Activated T-cell treated with anti-CD3 and anti-CD28 coated beads for 1 hour (primary cell): ENCODE measurements at places on chromosomes 3 and 15.
A peak's percentile ranks its signal among the peaks of the same experiment; 100 is the strongest.

DNA sequence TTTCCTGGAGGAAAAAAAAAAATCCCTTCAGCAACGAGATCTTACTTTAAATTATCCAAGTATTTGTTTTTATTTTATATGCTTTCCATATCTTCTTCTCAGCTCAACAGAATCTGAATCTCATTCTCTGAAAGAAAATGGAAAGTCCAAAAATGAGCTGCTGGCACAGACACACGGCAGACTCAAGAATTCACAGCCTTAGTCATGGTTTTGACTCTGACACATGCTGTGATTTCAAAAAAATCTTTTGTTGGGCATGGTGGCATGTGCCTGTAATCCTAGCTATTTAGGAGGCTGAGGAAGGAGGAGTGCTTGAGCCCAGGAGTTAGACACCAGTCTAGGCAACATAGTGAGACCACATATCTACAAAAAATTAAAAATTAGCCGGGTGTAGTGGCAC lies 565.0 kb downstream of the MAGI1 start:
- no peak for DNase-seq

DNA sequence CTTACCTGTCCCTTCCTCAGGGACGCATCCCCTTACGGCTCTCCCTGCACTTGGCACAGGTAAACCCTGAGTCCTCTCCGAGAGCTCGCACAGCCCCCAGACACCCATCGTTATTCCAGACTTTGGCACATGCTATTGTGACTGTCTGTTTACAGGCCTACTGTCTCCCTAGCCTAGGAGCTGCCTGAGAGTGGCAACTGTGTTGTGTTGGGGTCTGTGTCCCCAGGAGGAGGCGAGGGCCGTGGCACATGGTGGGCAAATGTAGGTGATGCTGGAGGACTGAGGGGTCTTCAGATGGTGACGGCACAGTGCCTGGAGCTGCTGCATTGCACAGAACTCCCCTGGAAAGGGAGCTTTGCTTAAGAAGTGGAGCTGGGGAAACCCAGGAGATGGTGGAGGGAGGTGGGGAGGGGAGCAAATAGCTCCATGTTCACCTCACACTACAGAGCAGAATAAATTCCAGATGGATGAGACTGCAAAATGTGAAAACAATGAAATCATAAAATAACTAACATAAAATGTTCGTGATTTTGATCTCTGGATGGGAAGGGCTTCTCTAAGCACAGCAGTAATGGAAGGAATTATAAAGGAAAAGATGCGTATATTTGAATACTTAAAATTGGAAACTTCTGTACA lies 96.5 kb downstream of the SMAD6 start:
- no peak for DNase-seq

DNA sequence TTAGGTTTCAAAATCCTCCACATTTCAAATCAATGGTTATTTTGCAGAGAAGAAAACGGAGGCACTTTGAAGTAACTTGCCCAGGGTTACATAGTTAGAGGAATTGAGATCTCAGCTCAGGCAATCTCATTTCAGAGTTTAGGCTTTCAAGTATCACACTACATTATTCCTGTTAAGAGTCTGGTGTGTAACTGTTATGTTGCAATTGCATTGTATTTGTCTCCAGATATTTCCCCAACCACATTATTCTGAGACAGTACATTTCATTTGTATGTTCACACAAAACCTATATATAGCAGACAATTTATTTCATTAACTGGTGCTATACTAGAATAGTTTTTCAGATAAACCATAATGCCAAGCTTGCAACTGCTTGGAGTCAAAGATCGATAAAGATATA lies 154.2 kb upstream of the TSPAN3 start:
- no peak for DNase-seq

- DNase-seq, result no peak
Observed at GRCh38 chr3:114660124-114660523, 366.3 kb downstream of the TIGIT start.

- peak; percentile 53 for DNase-seq
Observed at GRCh38 chr3:128969993-128970739, 23.7 kb downstream of the CFAP92 start.

GRCh38 chr15:78317145-78317836 lies 17.9 kb upstream of the SKIC8 start:
- DNase-seq, result no peak

GRCh38 chr15:68679161-68679560 lies 100.4 kb downstream of the CORO2B start:
- DNase-seq, result no peak

GRCh38 chr3:31550452-31551251 lies 17.9 kb downstream of the STT3B start:
- DNase-seq, result no peak

- DNase-seq, result no peak
Observed at GRCh38 chr3:54079730-54080325, 42.5 kb upstream of the CACNA2D3 start.

DNA sequence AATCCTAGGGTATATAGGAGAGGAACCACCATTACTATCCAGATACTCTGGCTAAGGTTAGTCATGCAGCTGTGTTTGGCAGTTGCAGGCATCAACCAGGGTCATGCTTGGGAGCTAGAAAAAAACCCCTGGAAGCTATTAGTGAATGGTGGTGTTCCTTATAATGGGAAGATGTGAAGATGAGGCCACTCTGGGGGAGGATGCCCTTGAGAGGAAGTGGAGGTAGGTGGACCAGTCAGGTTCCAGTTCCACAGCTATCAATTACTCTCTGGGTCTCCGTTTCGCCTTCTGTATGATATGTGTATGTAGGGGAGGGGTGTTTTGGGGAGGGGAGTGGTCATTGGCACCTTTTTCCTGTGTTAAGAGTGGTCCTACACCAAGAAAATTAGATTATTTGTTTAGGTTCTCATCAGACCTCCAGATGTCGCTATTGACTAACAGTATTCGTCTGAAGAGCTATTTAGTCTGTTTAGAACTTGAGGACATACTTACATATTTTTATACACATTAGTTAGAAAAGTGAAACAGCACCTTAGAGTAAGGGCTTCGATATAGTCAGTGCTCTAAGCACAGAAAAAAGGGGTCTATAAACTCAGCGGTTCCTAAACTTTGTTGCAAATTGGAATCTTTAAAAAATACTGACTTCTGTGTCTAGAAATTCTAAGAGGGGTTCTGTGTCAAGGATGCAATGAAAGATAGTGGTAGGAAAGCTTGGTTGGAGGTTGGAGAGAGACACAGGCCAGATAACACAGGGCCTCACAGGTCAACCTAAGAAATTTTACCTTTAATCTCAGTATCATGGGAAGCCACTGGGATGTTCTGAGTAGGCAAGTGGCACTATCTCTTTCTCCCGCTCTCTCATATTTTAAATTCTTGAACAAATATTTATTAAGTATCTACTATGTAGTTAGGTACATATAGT lies 9.1 kb upstream of the HPS3 start:
- no peak for DNase-seq

DNA sequence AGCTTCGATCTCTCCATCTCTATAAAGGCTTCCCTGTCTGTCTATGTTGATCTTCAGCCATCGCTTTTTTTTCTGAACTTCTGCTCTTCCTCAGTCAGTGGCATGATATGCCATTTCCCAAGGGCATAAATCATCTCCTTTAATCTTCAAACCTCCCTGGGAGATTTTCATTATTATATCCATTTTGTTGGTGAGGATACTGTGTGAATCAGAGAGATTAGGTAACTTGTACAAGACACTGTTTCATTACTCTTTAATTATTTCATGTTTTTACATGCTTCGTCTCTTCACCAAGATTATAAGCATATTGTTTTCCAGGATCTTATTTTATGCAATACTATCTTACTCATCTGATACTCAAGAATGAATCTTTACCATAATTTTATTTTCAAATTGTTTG lies 124.8 kb upstream of the ATP11B start:
- DNase-seq, result no peak

DNA sequence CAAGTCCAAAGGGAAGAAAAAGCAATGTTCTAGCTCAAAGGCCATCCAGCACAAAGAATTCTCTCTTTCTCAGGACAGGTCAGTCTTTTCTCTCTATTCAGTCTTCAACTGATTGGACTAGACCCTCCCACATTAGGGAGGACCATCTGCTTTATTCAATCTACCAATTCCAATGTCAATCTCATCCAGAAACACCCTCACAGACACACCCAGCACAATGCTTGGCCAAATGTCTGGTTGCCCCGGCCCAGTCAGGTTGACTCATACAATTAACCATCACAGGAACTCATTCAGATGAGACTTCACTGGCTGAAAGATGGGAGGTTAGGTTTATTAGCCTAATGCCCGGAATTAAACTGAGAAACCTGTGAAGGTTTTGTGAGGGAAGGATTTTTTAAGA lies 32.4 kb downstream of the ACAN start:
- no peak for DNase-seq

- no peak for DNase-seq
Observed at GRCh38 chr15:66503780-66504562, 684 bp downstream of the RPL4 start.

GRCh38 chr3:61729038-61729634 lies 167.8 kb downstream of the PTPRG start:
- DNase-seq, result no peak

DNA sequence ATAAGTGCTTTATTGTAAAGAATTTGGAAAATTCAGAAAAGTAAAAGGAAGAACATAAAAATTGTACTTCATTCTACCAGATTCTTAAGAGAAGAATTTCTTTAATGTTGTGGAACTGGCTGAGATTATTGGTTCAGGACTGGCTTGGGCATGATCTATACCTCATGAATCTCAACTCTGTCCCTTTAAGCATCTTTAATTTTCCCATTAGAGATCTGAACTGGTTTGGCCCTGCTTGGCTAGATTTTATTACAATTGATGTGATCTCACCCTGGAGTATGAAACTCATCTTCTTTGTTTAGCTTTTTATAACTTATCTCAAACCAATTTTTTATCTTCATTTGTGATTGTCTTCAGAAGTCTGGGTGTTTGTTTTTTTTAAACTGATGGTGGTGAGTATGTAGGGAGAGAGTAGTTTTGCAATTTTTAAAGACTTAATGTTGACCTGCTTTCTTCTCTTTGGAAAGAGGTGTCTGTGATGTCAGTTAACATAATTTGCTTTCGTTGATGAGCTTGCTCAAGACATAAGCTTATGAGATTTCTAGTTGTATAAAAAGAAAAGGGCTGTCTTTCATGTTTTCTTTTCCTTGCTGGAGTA lies 61.9 kb downstream of the ZNF609 start:
- no peak for DNase-seq

- no peak for DNase-seq
Observed at GRCh38 chr15:74826921-74827320, 494 bp downstream of the CPLX3 start.

GRCh38 chr3:69313251-69313650 lies 72.6 kb downstream of the FRMD4B start:
- no peak for DNase-seq

GRCh38 chr3:154235330-154235729 lies 89.0 kb downstream of the DHX36 start:
- DNase-seq, result no peak

- no peak for DNase-seq
Observed at GRCh38 chr15:98924401-98925049, 83.1 kb downstream of the PGPEP1L start.

DNA sequence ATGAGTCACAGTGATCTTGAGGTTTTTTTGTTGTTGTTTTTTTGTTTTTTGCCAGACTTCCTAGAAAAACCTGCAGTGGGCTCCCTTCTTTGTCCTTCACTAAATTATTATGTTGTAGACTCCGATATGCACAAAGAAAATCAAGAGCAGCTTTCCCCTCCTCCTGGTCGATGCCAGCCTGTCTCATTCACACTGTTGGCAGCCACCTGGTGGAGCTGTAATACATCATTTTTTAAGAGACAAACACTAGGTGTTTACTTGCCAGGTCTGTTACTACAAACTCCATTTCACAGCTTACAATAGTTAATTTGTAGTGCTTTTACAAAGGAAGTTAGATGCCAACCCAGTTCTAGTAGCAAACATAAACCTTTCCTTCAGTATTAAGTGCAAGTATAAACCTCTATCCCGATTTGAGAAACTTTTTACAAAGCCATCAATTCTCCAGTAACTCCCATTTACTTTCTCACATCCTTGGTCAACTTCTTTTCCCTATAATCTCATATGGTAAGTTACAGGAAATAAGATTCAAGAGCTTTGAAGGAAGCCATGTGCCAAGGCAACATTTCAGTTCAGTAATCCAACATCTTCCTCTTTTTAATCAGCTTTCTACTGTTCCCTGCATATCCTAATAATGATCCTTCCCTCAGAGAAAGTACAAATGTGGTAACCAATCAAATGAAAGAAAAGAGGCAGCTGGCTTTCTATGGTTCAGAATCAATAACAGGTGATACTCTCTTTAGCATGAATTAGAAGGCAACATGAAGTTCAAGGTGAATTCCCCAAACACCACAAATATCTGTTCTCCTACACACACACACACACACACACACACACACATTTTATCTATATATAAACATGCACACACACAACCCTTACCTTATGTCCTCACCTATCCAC lies 14.0 kb downstream of the AAGAB start:
- DNase-seq, result peak; percentile 5

- DNase-seq, result no peak
Observed at GRCh38 chr15:95726891-95727290, 603.6 kb upstream of the NR2F2 start.

GRCh38 chr3:196749125-196749524 lies 9.5 kb downstream of the PAK2 start:
- DNase-seq, result no peak

GRCh38 chr3:183885766-183886165 lies 1.1 kb upstream of the PARL start:
- DNase-seq, result no peak

DNA sequence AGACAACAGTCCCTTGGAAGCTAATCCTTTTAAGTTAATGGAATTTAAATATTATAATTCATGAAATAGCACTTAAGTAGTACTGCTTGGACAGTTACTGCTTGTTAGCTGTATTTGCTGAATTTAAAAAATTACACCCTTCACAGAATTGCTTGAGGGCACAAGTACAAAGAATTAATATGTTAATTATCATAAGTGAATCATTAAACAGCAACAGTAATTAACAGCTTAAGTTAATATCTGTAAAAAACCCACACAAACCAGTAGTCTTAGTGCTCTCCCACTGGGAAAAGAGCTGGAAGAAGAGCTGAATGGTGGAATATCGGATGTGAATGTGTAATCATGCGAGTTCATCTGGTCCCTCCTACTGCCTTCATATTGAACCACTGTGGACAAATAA lies 232.0 kb downstream of the CD47 start:
- DNase-seq, result no peak

- no peak for DNase-seq
Observed at GRCh38 chr3:168156479-168156878, 60.8 kb upstream of the GOLIM4 start.

GRCh38 chr15:44035781-44036699 lies 159.0 kb downstream of the FRMD5 start:
- DNase-seq, result no peak

DNA sequence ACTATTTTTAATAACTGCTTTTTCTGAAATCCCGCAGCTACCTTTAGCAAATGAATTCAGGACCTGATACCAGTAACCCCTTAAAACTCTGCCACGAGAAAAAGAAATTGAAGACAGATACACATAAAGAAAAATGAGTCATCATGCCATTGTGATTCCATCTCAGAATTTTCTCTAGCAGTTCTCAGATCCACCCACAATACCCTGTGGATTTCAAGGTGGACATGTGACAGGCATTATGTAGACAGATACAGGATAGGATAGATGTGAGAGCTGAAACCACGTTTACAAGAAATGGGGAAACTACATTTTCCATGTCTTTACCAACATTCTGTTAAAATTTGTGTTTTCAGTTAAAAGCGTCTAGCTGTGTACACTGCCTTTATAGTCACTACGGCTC lies 291.9 kb upstream of the NR2F2 start:
- no peak for DNase-seq

- DNase-seq, result no peak
Observed at GRCh38 chr15:91320101-91320500, 220.0 kb downstream of the SV2B start.
